Esophagus squamous epithelium (tissue), 5 donors: ENCODE measurements at places on chromosomes 3 and 15.

- no peak for DNase-seq
These were observed 201.2 kb downstream of the BCHE start for GRCh38 chr3:165635791-165636683.

DNA sequence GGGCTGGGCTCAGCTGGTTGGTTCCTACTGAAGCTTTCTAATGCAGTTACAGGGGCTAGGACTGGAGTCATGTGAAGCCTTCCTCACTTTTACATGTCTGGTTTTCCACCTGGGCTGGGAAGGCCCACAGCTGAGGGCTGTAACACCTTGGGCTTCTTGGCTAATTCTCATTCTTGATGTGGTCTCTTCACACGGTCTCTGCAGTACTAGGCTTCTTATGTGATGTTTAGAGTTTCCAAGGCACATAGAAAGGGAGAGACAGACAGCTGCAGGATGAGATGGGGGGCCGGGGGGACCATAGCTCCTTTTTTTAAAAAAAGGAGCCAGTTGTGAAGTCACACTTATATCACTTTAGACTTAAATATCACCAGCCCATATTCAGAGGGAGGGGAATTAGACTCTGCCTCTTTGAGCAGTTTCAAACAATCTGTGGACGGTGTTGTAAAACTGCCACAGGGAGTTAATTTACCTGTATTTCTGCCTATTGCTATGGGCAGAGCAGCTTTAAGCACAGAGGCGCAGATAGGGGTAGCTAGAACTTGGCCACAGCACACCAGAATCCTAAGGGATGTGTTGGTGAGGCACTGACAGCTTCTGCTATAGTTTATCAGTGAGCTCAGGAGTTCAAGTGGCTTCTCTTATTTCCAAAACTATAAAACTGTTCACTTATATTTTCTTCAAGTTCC, 46.7 kb downstream of the NKIRAS1 start:
- DNase-seq, result no peak

- no peak for DNase-seq
These were observed 18.8 kb downstream of the SETD5 start for GRCh38 chr3:9416139-9416780.

GRCh38 chr3:149401212-149401925, 23.9 kb upstream of the TM4SF1 start:
- DNase-seq, result no peak

DNA sequence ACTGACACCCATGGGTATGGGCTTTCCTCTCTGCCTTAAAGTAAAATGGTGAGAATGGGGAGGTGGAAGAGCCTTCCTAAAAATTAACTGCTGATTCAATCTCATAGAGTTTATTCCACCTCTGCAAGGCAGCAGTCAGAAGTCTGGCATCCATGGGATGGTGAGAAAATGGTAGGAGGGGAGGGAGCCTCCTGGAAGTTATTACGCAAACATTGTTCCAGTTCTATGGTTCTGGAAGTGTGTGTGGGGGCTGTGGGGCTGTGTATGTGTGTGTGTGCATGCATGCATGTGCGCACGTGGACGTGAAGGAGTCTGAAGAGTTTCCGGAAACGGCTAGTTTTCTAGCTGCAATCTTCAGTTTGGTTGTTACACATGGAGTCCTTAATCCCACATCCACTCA, 177.6 kb downstream of the KCNAB1 start:
- DNase-seq, result no peak

DNA sequence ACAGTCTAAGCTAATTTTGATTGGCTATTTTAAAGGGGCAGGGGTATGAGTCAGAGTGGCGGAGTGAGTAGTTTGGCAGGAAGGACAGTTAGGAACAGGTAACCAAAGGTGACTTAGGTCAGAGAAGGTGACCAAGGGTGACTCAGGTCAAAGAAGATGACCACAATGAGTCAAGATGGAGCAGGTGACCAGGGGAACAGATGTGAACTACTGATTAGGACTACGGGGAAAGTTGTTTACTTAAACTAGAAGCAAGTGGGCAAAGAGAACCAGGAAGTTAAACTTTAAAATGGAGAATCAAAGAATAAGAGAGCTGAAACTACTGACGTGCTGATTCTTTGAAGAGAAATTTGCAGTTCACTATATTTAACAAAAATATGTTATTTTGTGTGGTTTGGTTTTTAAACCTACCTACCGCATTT, 14.1 kb upstream of the CA12 start:
- no peak for DNase-seq

- no peak for DNase-seq
These were observed 12.8 kb downstream of the RBP2 start for GRCh38 chr3:139463466-139463865.

DNA sequence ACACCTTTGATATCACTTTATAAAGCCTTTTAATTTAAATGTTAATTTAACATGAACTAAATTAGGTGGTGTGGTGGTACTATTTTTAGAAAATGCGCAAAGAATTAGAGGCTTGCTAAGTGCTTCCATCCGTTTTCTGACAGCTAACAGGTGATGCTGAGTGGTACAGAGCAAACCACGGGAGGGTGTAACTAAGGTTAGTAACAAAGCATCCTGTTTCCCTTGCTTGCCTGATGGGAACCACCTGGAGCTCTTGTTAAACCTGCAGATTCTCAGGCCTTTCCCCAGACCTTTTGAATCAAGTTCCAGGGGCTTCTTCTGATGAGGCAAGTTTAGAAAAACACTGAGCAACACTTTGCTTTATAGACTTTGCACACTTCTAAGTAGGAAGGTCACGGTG, 101.0 kb downstream of the ATG7 start:
- no peak for DNase-seq

- no peak for DNase-seq
These were observed 27.7 kb upstream of the PLXNA1 start for GRCh38 chr3:126955004-126955790.

DNA sequence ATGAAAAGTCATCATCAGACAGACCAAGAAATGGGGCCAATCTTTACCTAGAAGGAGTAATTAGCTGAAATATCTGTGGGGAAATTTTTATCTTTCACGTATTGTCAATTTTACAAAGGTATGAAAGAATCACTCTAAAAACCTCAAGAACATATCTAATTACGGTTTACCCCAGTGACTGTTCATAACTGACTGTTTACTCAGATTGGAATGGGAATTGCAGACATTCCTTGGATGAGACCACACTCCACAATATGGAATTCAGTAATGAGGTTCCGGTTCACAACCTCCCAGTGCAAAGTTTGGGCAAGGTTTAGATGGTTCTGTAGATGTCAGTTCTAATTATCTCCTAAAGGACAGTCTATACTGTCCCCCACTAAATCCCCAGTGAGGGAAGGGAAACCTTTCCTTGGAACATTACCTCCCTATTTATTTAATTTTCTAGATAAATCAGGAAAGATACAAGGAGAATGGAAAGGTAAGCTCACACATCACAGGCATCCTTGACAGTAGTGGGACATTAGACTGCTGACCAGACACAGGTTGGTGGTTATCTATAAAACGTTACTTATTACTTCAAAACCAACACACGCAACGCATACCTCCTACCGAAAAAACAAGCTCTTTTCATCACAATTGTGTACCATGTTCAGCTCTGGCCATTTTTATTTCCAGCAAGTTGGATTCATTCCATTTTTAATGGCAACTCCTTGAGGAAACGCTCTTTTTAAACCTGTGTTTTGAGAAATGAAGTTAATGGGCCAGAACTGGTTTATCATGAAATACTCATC, 129.9 kb downstream of the RORA start:
- DNase-seq, result no peak

DNA sequence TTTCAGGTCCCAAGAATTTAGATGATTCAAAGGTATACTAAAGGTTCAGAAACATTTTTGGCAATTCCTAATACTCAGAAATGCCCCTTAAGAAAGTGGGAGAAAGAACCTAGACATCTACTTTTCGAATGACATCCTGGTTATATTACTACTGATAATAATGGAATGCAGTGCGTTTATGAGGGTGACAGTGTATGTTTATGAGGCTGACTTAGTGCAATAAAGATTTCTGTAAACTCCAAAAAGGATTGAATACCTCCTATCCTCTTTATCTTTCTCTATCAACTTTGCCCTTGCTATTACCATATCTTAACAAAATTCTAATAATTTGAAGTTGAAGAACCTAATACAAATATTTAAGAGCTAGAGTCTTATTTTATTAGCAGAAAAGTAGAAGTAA, 348.9 kb upstream of the EPHA6 start:
- DNase-seq, result no peak

- no peak for DNase-seq
These were observed 3.1 kb downstream of the CCR4 start for GRCh38 chr3:32954506-32954905.

GRCh38 chr3:77535116-77535515, 495.2 kb downstream of the ROBO2 start:
- DNase-seq, result no peak

GRCh38 chr3:86937306-86937791, 53.6 kb downstream of the VGLL3 start:
- DNase-seq, result no peak
